ENCODE measurements at places on chromosomes 5 and 9. TPM values are rescaled to one million over a fixed set of nuclear protein-coding genes. Genes with fewer than 3 reads are reported as not detected.

LCN1 gene
- not detected for total RNA-seq

PCDHB8 gene
- total RNA-seq: not detected

PCDHB6 gene
- not detected for total RNA-seq

GPR21 gene
- total RNA-seq: not detected

PGM5 gene
- 0.34 TPM for total RNA-seq

HACD4 gene
- 4.4 TPM for total RNA-seq

EGR1 gene
- 17.3 TPM for total RNA-seq

C6 gene
- not detected for total RNA-seq

HTR4 gene
- not detected for total RNA-seq

MRPS30 gene
- 57.2 TPM for total RNA-seq

C5orf52 gene
- not detected for total RNA-seq

GTF2H2 gene
- total RNA-seq: 11.7 TPM

IFNA2 gene
- total RNA-seq: not detected

CACNA1B gene
- total RNA-seq: under 0.01 TPM

ACER2 gene
- total RNA-seq: 0.84 TPM

PHF24 gene
- total RNA-seq: 0.74 TPM

PHAX gene
- total RNA-seq: 42.5 TPM

HRCT1 gene
- 5.4 TPM for total RNA-seq

CDH18 gene
- 0.34 TPM for total RNA-seq

LCN9 gene
- total RNA-seq: not detected

NUTM2F gene
- total RNA-seq: not detected

BARX1 gene
- not detected for total RNA-seq

WDR38 gene
- total RNA-seq: not detected

FAM240B gene
- total RNA-seq: not detected

C9 gene
- total RNA-seq: not detected

ORM2 gene
- total RNA-seq: not detected

PCDHA9 gene
- not detected for total RNA-seq

TAF1L gene
- not detected for total RNA-seq
